ENCODE measurements at places on chromosomes 7 and 10. TPM values are rescaled to one million over a fixed set of nuclear protein-coding genes. Genes with fewer than 3 reads are reported as not detected.

Gene CPN1
- not detected for total RNA-seq

Gene NXPH1
- total RNA-seq: not detected

GRCh38 chr7:104327534-104327933 lies 869 bp upstream of the LHFPL3 start:
- DNase-seq: no peak

DNA sequence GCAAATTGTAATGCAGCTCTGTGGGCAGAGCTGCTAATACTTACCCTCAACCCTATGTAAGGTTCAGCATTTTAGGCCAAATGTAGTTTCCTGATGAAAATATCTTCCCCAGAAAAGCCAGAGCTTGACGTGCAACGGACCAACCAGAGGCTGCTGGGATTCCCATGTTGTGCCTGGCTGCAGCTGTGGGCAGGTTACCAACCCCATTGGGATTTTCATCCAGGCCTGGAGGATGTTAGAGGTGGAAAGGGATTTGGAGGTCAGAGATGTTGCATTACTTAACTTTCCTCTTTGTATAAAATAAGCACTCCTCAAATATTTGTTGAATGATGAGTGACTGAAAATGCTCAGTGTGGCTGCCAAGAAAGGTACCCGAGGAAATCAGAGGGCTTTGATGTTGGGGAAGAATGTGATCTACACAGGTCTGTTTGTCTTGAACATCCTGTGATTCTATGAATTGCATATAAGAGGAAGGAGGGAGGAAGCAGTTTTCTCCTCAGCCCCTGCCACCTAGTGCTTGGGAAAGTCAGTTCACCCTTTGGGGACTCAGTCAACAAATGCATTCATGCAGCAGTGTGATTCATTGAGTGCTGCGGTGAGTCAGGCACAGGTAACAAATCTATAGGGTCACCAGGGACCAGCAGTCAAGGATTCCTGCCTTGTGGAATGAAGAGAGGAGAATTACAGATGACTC lies 487.2 kb downstream of the RPS24 start:
- peak; percentile 58 for DNase-seq

- no peak for DNase-seq
These were observed 3.9 kb upstream of the MIOS start for GRCh38 chr7:7562736-7563135.

- peak; percentile 44 for DNase-seq
These were observed 757 bp downstream of the ANKIB1 start for GRCh38 chr7:92246360-92247101.

DNA sequence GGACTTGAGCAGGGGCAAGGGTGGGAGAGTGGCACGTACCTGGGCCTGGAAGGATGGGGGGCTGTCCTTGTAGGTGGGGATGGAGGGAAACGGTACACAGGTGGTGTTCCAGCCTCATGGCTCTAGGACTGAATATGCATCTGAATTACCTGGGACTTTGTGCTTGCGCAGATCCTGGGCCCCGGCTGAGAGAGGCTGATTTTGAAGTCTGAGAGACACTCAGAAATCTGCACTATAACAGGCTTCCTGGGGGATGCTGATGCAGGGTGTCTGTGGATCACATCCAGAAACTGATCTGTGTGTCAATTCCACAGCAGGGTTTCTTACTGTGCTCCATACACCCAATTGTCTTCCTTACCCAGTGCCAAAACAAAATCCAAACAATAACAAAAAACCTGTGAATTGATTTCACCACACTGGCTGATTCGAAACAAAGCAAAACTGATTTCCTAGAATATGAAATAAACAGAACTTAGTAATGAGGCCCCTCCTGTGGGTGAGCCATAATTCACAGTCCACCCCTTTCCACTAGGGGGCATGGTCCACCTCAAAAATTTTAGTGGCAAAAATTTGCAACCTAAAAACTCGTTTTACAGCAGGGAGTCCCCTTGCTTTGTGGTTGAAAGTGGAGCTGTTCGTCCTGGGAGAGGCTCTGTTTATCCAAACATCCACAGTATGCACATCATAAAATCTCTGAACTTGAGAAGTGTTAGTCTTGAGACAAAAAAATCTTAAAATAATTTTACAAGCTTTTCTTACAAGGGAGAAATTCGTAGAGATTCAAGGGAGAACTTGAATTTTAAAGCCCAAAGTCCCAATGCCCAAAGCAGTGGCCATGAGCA lies 32.0 kb upstream of the PLEKHA1 start:
- peak; percentile 29 for DNase-seq

GRCh38 chr7:12458520-12459131 lies 55.0 kb upstream of the VWDE start:
- DNase-seq: peak; percentile 33

DNA sequence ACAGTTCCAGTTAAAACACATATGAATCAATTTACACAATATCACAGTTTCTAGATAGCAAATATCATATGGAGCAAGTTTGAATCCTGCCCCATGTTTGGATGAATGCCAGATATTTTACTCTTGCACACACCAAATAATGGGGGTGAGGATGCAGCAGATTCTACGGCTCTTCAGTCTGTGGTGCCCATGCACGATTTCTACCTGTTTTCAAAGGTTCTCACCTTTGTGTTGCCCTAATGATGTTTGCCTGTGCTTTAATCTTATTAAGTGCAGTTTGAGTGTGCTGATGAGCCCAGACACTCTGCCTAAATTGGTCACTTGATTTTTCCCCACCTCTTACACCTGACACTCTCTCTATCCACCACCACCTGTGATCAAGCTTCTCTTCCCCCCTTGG lies 119.6 kb downstream of the NPY start:
- no peak for DNase-seq
